NB4 (cell line): ENCODE measurements at places on chromosomes 2 and 18.

DNA sequence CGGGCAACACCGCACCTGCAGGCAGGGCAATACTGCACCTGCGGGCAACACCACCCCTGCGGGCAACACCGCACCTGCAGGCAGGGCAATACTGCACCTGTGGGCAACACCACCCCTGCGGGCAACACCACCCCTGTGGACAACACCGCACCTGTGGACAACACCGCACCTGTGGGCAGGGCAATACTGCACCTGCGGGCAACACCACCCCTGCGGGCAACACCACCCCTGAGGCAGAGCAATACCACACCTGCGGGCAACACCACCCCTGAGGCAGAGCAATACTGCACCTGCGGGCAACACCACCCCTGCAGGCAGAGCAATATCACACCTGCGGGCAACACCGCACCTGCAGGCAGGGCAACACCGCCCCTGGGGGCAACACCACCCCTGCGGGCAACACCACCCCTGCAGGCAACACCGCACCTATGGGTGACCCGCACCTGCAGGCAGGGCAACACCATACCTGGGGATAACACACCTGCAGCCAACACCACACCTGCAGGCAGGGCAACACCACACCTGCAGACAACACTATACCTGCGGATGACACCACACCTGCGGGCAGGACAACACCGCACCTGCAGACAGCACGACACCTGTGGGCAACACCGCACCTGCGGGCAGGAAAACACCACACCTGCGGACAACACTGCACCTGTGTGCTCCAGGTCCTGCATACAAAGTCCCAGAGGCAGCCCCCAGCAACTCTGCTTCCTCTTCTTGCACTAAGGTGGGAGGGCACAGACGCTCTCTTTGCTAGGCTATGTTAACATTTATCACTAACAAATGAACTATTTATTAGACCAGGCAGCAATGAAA is 57.7 kb downstream of the EIPR1 start:
- no peak for DNase-seq

DNA sequence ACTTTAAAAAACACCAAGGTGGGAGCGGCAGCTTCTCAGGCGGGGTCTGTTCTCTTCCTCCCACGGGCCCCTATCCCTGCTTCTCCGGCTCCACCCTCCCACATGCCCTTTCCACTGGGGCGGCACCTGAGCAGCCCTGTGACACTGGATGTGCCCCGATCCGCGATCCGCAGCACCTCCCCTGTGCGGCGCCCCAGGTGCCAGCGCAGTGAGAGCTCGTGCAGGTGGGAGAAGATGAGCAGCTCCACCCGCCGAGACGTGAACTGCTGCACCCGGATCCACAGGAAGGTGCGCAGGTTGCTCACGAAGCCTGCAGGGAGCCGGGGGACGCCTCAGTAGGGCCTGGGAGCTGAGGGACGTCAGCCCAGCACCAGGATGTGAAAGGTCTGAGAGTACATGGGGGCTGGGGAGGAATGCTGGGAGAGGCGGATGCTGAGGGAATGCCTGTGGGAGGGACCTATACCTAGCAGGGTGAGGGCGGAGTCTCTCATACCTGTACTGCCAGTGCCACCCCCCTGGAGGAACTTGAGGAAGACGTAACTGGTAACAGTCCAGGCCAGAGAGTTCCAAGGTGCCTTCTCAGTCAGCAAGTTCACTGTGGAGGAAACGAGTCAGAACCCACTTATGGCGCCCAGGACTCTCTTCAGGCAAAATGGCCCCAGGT is 2.8 kb downstream of the ABCB6 start:
- no peak for DNase-seq

DNA sequence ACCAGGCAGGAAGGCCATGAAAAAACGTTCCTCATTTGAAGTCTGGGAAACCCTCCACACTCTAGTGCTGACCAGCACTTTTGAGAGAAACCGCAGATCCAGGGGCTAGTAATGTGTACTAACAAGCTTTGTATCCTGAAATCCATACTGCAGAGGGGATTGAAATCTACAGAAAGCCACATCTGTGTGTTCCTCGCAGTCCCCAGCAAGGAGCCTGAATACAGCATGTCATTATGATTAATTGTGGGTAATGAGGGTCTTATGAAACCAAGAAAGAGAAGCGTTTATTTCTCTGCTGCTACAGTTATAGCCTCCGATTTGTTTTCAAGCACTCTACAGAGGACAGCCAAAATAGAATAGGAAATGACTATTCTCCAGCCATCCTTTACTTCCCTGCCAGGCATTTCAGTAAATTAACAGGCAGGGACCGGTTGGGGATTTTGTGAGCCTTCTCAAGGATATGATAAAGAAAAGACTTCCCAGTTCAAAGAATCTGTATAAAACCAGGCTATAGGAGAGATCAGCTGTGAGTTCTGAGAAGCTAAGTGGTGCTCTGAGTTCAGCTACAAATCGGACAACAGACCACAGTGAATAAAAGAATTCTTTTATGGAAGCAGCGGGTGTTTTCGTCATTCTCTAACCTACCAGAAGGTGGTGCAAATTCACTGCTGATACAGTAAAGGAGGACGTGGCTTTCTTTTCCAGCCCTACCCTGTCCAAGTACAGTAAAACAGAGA is 133.4 kb downstream of the INSIG2 start:
- peak; percentile 72 for DNase-seq

DNA sequence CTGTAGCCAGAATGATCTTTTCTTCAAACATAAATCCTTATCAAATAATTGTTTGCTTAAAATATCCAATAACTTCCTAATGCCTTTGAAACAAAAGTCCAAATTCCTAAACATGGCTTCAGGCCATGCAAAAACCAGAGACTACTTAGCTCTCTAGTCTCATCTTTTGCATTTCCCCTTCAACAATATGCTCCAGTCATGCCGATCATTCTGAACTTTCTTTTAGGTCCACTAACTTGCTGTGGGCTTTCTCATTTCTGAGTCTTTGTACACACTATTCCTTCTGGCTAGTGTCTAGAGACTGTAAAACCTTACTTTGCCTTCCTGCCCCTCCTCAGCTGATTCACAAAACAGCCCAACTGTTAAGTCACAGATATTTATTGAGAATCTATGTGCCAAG is 51.5 kb downstream of the VIL1 start:
- DNase-seq = no peak

DNA sequence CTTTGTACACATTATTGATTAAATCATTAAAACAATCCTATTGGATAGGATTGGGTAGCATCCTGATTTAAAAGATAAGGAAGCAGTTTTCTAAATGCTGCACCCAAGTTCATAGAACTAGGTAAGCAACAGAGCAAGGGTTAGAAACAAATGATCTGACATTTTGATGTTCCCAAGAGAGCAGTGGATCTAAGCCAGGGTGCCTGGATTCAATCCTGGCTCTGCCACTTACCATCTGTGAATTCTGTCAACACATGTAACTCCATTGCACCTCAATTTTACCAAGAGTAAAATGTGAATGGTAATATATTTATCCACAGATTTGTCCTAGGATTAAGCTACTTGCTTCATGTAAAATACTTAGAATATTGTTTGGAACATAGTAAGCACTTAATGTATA is 982.6 kb upstream of the FANCL start:
- DNase-seq = no peak

DNA sequence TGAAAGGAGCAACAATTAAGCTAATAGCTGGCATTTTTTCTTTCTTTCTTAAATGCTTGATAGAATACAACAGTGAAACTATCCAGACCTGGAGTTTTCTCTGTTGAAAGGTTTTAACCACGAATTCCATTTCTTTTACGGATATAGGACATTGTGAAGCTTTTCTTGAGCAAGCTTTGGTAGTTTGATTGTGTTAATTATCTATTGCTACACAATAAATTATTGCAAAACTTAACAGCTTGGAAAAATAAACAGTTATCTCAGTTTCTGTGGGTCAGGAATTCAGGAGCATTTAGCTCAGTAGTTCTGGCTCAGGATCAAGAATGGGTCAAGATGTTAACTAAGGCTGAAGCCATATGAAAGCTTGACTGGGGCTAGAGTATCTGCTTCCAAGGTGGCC is 11.7 kb downstream of the PHOSPHO2 start:
- DNase-seq = no peak

DNA sequence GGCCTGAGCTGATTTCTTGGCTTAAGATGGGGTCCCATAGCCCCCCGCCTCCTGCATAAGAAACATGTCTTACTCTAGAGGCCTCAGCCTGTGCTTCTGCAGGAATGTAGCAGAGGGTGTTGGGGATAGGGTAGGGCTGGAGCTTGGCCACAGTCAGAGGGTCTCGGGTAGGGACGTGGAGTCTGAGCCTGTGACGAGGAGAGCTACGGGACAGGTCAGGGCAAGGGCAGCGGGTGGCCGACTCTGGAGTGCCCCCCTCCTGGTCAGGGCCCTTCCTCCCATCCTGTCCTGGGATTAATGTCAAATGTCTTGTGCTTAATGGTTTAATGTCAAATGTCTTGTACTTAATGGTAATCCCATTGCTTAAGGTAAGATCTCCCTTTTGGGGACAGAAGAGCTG is 130.4 kb downstream of the GLI2 start:
- DNase-seq = no peak

DNA sequence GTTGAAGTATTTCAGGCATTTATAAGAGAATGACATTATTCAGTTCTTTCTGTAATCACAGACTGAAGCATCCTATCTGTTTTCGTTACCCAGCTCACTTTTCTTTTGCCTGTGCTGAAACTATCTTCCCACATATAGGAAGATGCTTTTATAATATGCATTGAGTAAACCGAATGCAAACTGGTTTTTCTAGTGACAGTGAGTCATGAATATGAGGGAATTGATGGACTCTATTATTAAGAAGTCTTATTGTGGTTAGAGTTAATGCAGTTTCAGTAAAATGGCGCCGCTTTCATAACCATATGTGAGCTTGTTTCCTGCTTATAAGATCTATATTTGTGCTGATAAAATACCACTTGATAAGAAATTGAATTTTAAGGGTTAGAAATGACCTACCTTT is 59.2 kb downstream of the ACVR2A start:
- DNase-seq = no peak

DNA sequence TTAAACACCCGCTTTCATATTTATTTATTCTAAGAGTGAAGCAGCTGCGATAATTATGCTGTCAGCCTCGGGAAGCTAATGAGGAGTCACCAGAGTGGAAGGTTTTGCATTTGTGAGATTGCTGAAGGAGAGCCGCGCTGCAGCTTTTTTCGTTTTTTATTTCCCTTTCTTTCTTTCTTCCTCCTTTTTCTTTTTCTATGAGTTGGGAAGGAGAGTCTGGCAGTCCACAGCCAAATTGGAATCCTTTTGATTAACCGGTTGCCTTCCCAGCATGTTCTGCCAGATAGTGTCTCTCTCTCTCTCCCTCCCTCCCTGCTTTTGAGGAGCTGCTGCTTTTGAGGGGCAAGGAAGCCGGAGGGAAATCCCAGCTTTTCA is 82.1 kb downstream of the CDK15 start:
- no peak for DNase-seq

DNA sequence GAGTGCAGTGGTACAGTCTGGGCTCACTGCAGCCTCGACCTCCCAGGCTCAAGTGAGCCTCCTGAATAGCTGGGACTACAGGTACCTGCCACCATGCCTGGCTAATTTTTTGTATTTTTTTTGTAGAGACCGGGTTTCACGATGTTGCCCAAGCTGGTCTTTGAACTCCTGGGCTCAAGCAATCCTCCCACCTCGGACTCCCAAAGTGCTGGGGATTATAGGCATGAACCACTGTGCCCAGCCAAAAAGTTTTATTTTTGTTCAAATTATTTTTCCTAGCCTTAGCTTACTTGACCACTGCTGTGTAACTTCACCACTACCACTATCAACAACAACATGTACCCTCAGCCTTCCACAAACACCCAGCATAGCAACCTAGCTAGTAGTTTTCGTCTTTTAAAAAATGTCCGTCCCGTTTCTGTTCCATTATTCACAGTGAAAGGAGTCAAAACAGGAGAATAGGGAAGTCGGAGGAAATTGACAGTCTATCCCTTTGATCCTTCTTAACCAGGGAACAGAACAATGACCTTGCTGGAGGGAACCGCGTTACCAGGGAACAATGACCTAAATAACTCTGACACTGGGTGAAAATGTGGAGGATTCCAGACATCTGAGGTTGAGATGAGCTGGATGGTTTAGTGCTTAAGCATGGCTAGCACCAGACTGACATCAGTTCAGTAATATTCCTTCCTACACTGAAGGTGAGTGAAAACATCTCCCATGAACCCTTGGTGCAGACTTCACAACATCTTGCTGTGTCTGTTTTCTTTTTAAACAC is 69.2 kb upstream of the ARL4C start:
- DNase-seq = no peak

DNA sequence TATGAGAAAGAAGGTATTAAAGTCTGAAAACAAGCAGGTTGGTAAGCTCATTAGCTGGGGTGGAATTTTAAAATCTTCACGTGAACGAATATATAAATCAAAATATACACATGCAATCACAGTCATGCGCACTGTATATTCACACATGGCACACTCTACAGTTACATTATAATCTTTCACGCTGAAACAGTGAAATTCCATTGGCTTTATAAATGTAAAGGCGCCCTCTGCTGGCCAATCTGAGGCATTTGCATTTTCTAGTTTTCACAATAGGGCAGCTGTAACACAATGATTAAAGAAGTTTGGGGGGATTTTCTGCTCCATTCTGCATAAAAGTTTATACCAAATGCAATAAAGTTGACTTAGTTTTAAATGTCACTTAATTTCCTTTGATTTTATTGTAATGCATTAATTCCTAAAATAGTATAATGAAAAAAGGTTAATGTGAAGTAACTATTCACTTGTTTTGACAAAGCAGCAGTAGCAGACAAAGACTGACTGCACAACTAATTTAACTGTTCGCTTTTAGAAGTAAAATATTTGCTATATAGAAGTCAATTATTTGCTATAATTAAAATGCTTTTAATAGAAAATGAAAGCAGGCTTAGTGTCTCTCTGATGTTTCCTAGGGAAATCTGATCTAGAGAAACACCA is 17.2 kb downstream of the IFIH1 start:
- DNase-seq = peak; percentile 76

GRCh38 chr2:111938392-111938791 is 40.0 kb downstream of the MERTK start:
- DNase-seq = no peak

- no peak for DNase-seq
Observed at GRCh38 chr2:238501311-238501710, 74.6 kb downstream of the ASB1 start.

GRCh38 chr2:65053199-65053598 is 3.0 kb upstream of the CEP68 start:
- DNase-seq = peak; percentile 73

GRCh38 chr2:109218792-109219126 is 89.8 kb downstream of the SH3RF3 start:
- no peak for DNase-seq

DNA sequence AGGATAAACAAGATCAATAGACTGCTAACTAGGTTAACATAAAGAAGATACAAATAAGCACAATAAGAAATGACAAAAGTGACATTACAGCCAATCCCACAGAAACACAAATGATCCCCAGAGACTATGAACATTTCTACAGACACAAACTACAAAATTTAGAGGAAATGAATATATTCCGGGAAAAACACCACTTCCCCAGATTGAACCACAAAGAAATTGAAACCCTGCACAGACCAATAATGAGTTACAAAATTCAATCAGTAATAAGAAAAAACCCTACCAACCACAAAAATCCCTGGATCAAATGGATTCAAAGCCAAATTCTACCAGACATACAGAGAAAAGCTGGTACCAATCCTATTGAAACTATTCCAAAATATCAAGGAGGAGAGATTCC is 232.4 kb upstream of the RBMS1 start:
- no peak for DNase-seq

GRCh38 chr2:72991980-72992733 is 74.8 kb downstream of the EMX1 start:
- no peak for DNase-seq
